ENCODE measurements at places on chromosomes 6 and 20.

GRCh38 chr20:36806049-36806448 is 32.5 kb upstream of the DSN1 start:
- no peak for DNase-seq

GRCh38 chr6:80287112-80287511 is 180.6 kb downstream of the BCKDHB start:
- no peak for DNase-seq

GRCh38 chr20:3082306-3082951 is 2.1 kb downstream of the AVP start:
- DNase-seq = no peak

DNA sequence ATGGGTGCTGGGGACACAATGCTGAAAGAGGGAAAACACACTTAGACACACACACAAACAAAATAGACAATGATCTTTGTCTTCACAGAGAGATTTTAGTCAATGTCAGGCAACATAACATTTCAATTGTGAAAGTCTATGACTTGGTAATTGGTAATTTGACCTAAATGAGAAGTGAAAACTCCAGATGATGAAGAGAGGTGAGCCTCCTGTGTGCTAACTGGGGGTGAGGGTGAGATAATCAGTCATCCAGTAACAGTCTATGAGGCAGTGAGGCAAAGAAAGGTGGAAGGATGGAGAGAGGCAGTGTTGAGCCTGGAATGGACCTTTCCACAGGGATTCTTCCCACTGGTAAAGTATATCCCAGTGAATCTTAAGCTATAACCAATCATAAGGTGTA is 744.2 kb downstream of the MAFB start:
- DNase-seq = no peak

- no peak for DNase-seq
These were observed 16.0 kb upstream of the SNTA1 start for GRCh38 chr20:33459599-33459998.

DNA sequence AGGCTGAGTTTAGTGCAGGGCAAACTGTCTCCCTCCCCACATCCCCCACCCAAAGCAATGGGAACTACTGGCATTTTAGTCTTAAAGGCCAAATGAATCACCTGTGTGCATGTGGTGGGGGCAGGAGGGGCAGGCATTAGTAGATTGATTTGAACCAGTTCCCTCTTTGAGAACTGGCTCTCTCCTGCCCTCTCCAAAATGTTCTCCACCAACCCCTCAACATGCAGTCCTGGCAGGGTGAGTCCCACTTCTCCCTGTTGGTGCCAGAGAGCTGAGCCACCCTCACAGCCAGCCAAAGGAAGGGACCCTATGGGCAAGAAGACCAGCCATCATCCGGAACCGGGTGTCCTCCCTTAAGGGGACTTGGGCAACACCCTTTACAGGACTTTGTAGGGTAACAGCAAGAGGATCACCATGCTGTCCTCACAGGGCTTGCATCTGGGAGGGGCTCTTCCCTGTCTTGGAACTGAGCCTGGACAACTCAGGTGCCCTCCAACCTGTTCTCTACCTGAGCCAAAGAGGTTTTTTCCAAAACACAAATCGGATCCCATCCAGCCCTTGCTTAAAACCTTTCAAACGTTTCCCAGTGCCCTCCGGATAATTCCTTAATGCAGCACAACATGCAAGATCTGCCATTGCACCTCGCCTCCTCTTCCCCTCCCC is 80.6 kb downstream of the MRPL14 start:
- DNase-seq = no peak

DNA sequence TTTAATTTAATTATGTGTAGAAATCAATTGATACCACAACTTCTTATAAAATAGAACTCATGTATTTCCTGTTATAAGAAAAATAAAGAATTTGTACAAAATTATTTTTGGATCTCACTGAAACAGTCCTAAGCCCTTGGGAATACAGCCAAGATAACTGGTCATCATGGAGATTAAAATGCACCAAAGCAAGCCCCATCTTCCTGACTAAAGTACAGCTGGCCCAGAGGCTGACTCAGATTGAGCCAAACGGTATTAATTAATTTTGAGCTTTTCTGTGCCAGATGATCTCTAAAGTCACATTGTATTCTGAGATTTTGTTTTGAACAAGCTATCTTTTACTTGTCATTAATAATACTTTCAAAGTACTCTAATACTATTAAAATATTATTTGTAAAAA is 978.5 kb downstream of the TBC1D32 start:
- DNase-seq = no peak
